HS-27A (cell line): ENCODE measurements at places on chromosomes 3 and 15.

DNA sequence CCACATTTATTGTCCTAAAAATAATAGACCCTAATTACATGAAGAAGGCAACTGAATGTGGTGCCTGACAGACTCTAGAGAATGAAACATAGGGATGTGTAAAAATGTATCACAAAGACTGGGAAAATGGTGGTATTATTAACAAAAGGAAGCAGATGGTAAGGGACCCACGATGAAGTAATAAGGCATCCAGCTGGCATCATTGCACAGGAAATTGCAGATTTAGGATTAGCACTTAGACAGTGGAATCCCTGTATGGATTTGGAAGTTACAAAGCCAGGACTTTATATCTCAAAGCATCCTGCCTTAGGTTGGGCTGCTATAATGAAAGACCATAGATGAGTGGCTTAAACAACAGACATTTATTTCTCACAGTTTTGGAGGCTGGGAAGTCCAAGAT, 104.3 kb downstream of the PPM1L start:
- no peak for DNase-seq

DNA sequence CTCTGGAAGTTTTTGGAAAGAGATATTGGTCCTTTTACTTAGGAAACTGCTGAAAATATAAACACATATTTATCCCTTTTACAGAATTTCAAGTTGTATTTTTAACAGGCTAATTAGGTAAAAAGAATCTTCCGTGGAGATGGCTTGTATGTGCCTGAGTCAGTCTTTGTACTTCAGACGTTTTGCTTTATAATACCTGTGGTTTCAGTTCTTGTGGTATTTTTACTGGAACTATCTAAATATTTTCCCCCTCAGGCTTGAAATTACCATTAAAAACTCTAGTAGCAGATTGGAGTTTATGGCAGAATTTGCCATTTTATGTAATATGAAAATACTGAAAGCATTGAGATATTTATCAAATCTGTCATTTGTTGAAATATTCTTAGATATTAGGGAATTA, 151.6 kb upstream of the CGNL1 start:
- no peak for DNase-seq

DNA sequence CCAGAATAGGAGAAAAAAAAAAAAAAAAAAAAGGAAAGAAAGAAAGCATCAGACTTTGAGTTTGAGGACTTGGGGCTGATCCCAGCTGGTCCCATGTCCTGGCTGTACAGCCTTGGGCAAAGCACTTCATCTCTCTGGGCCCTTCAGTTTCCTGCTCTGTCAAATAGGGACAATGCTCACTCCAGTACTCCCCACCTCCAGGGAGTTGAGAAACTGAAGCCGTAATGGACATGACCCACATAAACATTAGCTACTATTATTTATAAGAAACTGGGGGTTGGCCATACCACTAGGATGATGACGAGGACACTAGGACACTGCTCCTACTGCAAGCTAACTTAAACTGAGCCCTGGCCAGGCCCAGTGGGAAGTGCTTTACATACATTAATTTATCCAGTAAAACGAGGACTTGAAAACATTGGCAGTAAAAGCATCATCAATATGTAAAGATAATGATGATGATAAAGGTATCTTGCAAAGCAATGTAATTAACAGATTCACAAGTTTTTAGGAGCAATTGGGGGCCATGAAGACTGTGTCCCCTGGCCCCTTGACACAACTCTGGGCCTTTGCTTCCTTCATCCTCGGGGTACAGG, 22.9 kb upstream of the SMAD6 start:
- DNase-seq: no peak

DNA sequence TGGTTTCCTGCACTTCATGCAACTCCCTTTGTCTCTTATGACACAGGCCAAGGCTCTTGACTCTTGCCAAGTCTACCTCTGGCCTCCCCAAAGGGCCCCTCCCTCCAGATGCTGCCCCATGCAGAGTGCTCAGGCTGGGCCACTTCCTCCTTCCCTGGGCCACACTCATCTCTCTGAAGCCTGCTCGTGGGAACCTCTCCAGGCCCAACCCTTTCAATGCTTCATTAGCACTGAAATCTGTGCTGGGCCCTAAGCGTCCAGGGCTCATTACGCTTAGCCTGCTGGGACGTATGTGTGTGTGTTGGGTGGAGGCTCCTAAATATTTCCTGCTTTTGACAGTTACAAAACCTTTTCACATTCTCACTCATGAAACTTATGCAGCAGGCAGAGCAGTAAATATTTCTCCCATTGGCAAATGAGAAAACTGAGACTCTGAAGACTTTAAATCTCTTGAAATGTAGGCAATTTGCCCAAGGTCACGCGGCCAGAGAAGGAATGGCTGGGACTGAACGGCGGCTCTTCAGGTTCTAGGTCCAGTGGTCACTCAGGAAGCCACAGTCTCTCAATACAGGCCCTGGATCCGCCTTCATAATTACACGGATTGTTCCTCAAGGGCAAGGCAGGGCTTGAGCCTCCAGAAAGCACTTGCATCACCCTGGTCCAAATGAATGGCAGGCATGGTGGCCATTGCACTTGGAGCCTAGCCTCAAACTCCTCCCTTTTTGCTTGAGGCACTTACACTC, 241.7 kb upstream of the HES1 start:
- DNase-seq: no peak

DNA sequence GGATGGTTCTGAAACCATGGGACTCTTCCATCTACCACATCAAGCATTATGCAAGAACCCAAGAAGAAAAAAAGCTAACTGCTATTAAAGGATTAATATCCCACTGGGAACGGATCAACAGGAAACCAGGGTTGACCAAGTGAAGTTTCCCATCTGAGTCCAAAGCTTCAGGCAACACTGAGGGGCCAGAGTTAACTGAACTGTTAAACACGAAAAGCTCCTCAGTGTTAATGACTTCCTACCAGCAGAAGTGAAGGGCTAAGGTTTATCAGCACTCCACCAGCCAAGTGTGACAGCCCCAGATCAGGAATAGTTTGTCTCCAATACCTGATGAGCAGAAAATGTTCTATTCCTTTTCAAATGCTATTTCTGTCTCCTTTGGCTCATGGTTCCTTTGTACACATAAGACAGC, 36.7 kb downstream of the PTPN9 start:
- no peak for DNase-seq

DNA sequence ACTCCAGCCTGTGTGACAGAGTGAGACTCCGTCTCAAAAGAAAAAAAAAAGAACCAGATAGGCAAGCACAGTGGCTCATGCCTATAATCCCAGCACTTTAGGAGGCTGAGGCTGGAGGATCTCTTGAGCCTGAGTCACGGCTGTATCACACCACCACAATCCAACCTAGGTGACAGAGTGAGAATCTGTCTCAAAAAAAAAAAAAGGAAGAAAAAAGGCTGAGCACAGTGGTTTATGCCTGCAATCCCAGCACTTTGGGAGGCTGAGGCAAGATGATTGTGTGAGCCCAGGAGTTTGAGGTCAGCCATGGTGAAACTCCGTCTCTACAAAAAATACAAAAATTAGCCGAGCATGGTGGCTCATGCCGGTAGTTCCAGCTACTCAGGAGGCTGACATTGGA, 5.6 kb upstream of the NICN1 start:
- DNase-seq: no peak

DNA sequence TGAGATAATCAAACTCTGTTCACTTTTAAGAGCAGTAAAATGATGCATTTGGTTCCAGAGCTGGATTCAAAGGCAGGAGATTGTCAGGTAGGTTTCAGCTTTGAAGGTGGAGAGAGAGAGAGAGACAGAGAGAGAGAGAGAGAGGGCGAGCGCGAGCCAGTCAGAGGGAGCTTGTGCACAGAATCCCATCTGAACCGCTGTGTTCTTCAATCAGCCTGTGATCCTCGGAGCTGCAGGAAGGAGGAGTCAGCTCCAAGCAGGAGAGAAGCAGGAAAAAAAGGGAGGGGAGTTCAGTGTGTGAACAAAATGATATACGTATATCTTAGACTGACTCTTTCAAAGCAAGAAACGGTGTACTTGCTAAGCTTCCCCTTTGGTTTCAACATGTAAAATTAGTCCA, at the start of gene GPR149:
Gene GPR149, minus strand, starts transcription at position 177 of the 400 bp plus-strand sequence. CDS start 575 bp downstream, outside the sequence.
- DNase-seq: no peak

DNA sequence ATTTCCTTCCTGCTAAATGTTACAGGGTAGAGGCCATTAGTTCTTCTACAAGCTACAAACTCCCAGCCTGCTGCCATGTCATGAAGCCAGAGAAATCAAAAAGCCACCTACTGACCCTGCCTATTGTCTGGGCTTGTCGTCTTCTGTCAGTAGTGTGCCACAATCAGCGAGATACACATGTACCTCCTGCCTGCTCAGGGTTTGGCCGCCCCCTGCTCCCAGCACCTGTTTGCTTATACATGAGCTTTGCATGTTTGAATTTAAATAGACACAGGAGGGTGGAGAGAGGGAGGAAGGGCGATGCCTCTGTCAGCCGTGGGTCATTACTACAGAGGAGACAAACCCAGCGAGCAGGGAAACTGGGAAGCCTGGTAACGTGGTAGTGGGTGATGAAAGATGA, 106.1 kb downstream of the ROBO2 start:
- DNase-seq: no peak

- DNase-seq: no peak
These were observed 121.2 kb downstream of the TLE3 start for GRCh38 chr15:69976366-69976994.

DNA sequence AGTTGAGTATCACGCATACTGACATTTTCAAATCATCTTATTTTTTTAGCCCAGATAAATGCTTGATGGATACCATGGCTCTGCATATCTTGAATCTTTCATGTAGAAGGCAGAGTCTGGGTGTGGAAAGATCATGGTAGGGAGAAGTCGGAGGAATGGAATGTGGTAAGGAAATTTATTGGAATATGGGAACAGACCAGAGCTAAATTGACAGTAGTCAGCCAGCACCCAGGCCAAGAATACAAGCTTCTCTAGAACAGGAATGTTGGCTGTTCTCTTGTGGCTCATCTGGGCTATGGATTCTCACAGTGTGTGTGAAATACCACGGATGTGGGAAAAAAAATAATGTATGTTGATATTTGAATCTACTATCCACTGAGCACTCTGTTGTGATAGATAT, 305.7 kb upstream of the COL8A1 start:
- no peak for DNase-seq

DNA sequence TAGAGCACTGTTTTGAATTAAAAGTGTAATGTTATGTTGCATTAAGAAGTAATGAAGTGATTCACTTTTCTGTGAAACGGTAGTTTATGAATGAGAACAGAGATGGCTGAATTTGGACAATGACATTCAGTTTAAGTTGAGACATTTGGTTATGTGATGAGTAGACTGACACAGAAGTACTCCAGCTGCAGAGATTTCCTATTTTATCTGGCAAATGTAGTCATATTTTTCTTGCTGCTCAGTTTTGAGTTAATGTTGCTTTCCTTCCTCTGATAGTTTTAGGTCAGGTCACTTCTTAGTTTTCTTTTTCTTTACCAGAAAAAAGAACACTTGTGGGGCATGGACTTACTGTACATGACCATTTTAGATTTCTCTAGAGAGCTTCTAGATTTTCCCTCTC, 51.2 kb downstream of the ASB7 start:
- DNase-seq: no peak

DNA sequence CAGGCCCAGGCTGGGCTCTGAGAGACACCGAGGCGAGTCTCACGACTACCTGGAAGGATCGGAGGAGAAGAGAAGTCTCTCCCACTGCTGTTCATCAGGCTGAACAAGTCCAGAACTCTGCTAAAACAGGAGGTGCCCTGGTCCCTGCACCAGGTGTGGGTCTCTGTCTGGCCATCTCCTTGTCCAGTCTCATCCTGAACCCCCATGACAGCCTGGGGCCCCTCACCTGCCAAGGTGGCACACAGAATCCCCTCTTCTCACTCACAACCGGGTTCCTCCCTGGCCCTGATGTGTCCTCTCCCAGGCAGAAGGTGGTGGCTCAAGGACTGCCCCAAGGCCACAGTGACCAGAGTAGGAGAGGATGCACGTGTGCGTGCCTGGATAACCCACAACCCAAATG, 34.1 kb downstream of the WNT7A start:
- DNase-seq: no peak

DNA sequence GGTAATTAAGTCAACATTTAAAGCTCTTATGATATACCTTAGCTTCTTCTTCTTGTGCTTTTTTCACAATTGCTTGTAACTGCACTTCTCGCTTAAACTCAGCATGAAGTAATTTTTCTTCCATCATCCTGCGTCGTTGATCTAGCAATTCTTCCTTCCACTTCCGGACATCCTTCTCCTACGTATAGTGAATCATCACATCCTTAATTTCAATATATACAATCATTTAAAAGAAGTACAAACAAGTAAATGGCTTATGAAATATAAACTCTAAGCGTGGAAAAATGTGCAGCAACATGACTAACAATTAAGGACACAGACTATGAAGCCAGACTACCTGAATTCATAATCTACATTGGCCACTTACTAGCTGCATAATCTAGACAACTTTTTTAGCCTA, 151.4 kb downstream of the SCAPER start:
- no peak for DNase-seq

DNA sequence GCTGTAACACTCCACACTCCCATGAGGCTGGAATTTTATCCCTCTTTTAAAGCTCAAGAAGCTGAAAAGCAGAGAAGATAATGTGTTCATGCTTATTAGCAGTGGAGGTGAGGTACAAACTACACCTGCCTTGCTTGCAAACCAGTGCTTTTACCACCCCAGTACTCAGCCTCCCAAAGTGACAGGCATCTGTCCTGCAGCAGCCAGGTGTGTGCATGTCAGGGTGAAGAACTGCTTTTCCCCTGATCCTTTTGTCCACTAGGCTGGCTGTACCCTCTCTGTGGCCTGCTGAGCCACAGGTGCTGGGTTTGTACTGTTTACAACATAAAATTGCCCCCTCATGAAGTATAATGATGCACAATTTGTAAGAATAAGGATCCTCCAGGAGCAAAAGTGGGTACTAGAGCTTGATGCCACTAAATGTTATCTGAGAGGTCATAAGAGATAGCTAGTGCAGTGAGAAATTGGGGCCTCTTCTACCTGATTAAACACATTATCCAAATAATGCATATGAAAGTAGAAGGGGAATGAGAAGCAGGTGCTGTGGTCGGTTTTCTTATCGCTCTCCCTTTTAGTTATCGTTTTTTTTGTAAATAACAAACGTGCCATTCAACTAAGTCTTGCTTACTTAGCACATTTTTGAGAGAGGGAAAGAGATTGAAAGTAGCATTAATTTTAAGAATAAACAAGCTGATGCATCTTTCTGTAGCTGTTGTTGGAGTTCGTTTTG, 39.2 kb upstream of the GADL1 start:
- DNase-seq: no peak
